ENCODE measurements at places on chromosomes 11 and 22. TPM values are rescaled to one million over a fixed set of nuclear protein-coding genes. Genes with fewer than 3 reads are reported as not detected.

- DNase-seq = no peak
Measured at GRCh38 chr11:8806974-8807373, 104.0 kb upstream of the AKIP1 start.

The KRTAP5-6 gene
- polyA plus RNA-seq = not detected

- peak; percentile 50 for DNase-seq
Measured at GRCh38 chr11:1628506-1629325, 859 bp upstream of the KRTAP5-5 start.

- DNase-seq = no peak
Measured at GRCh38 chr11:67372993-67373647, at the start of gene CLCF1. Gene CLCF1 (minus strand): TSS chr11:67373598. CDS start chr11:67373539, 59 bp downstream.

All from CD4-positive, alpha-beta memory T cell (primary cell).